CD4-positive, alpha-beta T cell treated with Interleukin-15 for 4 hours (primary cell): ENCODE measurements at places on chromosomes 2 and 18.
A peak's percentile ranks its signal among the peaks of the same experiment; 100 is the strongest.

- DNase-seq, result no peak
Observed at GRCh38 chr2:169116327-169116726, 47.0 kb downstream of the DHRS9 start.

- no peak for DNase-seq
Observed at GRCh38 chr18:67145586-67146292, 370.8 kb downstream of the DSEL start.

- no peak for DNase-seq
Observed at GRCh38 chr2:232454630-232455029, 1.3 kb upstream of the ALPI start.

GRCh38 chr18:6682437-6683111, 46.9 kb upstream of the ARHGAP28 start:
- no peak for DNase-seq

DNA sequence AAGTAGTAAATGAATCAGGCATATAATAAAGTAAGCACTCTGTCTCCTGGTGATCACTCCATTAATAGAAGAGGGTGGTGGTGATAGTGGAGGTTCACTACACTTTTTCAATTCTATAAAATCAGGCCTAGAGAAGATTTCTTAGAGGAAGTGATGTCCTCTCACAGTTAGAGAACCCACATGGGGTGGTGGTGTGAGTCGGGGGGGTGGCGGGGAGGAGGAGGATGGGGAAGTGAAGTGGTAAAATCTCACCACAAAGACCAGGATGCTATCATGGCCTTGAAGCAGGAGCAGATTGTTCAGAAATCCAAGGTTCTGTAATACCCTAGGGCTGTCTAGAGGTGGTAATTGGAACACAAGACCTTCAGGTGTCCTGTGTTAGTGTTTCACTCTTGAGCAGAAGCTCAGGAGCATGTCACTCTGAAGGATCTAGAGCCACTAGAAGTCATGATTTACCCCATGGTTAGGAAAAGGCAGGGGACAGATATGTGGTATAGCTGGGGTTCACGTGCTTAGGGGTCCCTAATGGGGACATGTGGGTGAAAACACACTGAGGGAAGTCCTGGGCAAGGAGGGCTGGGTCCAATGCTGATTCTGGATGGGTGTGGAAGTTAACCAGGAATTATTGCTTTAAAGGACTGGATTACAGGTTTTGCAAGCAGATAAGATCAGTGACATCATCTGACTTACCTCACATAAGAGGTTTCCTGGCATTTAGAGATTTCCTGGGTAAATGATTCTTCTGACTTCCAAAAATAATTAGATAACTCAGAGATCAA, 31.0 kb downstream of the RNF125 start:
- DNase-seq, result peak; percentile 69

GRCh38 chr2:71001592-71001927, 6.9 kb upstream of the TEX261 start:
- DNase-seq, result no peak

GRCh38 chr2:69964353-69964841, 3.0 kb upstream of the ASPRV1 start:
- DNase-seq, result no peak

DNA sequence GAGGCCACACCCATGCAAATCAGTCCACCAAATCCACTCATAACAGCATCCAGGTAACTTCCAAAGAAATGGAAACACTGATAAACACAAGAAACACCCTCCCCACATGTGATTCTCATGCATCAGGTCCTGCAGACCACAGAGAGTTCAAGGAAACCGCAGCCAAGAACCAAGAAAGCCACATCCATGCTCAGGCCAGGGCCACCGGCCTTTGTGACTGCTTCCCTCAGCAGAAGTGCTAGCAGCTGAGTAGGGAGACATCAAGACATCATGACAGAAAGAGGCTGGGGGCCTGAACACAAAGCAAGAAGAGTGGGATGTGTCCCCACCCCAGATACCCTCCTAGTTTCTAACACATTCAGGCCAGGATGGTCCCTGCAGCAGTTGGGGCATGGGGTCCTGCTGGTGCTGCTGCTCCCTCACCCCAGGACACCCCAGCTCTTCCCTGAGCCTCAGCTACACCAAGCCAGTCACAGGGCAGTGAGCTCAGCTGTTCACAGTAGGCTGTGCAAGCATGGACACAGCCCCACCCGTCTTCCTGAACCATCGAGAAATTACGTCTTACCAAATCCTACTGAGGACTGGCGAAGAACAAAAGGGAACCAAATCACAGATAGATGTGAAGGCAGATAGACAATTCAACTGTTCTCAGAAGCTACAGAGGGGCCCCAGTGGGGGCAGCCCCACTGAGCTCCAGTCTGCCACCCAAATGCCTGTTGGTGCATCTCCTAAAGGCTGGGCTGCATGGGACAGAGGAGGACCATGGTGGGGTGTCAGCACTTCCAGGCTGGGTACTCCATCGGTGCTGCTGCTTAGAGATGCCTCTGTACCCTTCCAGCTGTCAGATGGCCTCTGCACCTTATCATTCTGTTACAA, 60.9 kb downstream of the HDAC4 start:
- DNase-seq, result peak; percentile 13

DNA sequence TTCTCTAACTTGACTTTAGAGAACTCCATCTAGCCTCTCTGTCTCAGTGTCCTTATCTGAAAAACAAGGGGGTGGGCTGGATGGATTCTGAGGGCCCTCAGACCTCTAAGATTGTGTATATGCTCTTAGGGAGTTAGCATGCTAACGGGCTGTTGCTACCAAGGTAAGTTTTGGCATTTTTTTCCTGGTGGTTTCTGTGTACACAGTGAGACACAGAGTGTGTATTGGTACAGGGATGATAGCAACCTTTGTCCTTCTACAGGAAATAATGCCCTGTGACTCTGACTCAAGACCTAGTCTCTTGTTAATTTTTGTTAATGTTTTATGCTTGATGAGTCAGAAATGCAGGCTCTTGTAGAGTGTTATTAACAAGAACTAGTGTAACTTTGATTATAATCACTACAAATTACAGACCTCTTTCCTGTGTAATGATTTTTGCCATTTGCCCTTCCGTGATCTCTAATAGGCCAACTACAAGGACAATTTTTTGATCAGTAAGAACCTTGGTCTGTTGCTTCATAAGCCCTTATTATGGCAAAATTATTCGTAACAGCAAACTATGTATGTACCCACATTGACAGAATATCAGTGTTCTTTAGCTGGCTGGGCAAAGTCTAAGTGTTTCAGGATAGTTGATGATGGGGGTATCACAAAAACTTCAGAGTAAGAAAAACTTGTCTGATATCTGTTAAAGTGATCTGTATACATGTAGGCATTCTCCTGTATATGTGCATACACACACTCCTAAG, 89.7 kb downstream of the SPTBN1 start:
- DNase-seq, result no peak

DNA sequence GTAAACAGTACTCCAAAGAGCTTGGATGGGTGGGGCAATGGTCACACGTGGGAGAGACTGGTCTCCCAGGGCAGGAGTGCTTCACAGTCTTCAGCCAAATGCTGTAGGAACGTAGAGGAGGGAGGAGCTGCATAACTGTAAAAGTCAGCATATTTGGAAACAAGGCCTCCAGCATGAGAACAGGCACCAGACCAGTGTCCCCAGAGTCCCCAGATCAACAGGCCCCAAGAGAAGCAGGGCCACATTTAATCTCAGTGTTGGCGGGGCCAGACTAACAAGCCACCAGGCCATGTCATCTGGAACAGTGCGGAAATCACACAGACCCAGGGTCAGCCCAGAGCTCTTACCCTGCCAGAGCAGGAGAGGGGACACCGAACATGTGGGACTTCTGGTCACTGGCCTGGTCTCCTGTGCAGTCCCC, 63.2 kb downstream of the ADCY3 start:
- DNase-seq, result no peak

GRCh38 chr2:157497638-157498314, 53.9 kb upstream of the CYTIP start:
- DNase-seq, result peak; percentile 57

GRCh38 chr2:231161252-231161839, 36.5 kb upstream of the HTR2B start:
- DNase-seq, result no peak

GRCh38 chr2:1721706-1722646, 22.3 kb downstream of the PXDN start:
- DNase-seq, result no peak

DNA sequence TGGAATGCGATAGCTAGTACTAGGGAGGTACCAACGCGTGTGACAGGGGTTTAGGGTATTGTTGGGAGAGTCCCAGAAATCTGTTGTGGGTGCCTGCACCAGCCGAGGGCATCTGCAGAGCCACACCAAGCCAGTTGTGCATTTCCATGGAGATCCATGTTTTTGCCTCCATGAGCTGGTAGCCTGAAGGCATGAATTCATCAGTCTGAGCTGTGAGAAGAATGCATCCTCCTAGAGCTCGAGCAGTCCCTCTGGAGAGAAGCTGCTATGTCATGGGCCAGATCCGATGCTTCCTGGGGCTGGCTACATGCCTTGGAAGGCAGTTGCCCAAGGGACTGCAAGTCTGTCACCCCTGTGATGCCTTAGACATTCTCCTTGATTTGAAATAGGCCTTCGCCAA, 57.9 kb downstream of the LIPG start:
- no peak for DNase-seq

DNA sequence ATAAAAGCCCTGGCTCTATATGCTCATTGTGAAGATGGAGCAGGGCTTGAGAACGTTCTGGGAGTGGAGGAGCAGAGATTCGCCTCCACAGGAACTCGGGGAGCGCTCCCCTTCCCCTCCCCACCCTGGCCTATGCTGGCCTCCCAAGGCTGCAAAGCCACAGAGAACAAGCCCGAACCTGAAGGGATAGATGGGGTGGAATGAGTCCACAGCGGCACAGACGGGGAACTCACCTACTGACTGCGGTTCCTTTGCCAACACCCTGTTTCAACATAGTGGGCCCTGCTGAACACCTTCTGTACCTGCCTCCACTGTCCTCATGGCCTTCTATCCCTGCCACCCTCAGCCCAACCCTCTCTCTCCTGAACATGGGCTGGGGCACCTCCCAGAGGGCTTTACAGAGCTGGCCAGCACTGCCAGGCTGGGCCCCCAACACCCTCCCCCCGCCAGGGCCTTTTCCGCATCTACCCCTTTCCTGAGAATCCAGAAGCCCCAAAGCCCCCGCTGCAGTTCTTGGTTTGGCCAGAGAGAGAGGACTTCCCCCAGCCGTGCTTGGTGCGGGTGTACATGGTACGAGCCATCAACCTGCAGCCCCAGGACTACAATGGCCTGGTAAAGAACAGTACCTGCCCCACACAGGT, 41.5 kb downstream of the LMAN2L start:
- no peak for DNase-seq

DNA sequence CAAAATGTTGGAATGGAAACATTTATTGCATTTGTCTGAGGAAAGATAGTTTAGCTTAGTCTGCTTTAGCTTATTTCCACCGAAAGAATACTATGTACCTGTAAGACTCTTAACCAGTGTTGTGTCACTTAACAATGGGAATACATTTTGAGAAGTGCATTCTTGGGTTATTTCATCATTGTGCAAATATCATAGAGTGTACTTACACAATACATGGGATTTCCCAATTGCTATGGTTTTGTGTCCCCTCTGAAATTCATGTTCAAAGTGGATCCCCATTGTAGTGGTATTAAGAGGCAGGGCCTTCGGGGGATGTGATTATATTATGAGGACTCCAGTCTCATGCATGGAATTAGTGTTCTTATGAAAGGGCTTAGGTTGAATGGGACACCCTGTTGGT, 249.4 kb upstream of the UBE2E3 start:
- DNase-seq, result no peak

- no peak for DNase-seq
Observed at GRCh38 chr2:105144941-105145300, 96.6 kb upstream of the GPR45 start.

GRCh38 chr2:126399001-126399400, 257.0 kb upstream of the GYPC start:
- DNase-seq, result no peak

DNA sequence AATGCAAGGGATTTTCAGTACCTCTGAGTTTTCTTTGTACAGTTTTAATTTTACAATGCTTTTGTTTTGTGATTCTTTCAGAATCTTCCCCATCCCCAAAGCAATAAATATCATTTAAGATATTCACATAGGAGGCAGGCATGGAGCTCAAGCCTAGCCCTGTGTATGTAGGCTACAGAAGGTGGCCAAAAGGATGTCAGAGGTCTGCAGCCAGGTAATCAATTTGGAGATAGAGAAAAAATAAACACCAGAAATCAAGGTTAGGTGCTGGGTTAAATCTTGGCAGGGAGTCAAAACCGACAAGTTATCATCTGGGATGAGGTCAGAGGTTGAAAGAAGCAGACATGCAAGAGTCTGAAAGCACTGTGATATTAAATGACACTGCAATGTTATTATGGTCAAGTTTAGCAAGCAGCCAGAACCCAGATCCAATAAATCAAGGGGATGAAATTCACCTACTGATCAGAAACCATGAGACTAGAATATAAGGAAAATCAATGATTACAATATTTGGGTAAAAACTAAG, 45.1 kb upstream of the LRP1B start:
- no peak for DNase-seq

- DNase-seq, result no peak
Observed at GRCh38 chr2:46009315-46009714, 287.9 kb upstream of the EPAS1 start.

DNA sequence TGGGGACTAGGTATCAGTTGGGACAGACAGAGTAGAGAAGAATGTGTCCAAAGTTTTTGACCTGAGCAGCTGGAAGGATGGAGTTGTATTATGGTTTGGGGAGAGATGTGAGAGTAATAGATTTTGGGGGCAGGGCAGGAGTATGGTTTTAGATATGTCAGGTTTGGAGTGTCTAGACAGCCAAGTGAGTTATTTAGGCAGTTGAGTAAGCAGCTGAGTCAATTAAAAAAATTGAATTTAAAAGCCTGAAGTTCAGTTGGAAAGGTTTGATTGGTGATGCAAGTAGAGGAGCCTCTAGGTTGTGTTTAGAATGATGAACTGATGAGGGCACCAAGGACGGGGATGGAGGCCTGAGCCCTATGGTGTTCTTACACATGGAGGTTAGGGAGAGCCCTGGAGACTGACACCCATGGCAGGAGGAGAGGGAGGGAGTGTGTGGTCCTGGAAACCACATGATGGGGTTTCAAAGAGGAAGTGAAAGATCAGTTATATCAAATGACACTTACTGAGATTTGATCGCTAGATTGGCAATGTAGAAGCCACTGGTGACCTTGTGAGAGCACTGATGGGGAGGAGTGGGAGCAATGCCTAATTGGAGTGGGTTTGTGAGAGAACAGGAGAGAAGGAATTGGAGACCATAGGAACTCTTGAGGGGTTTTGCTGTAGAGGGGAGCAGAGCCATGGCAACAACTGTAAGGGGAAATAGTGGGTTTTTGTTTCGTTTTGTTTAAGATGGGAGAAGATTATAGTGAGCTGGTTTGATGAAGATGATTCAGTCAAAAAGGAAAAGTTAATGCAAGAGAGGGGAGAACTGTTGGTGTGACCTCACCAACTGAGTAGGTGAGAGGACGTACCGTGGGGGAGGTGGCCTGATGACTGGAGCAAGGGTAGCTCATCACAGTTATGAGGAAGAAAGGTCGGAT, 10.3 kb downstream of the ITGA6 start:
- peak; percentile 51 for DNase-seq

DNA sequence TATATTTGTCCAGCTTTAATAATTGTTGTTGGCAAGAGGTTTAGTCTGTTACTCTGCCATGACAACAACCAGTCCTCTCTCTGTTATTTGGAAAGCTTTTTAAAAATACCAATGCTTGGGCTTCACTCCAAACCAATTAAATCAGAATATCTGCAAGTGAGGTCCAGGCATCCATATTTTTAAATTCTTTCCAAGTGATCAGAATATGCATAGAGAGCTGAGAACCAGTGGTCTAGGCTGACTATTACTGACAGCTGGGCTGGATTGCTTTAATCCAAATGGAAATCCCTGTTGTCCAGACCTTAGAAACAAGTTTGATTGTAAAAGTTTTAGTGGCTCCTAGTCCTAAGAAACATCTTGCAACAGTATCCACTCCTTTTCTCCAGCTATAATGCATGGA, 1059.7 kb upstream of the ACVR2A start:
- no peak for DNase-seq
